ENCODE measurements at places on chromosomes 16 and 17. TPM values are rescaled to one million over a fixed set of nuclear protein-coding genes. Genes with fewer than 3 reads are reported as not detected.

DNA sequence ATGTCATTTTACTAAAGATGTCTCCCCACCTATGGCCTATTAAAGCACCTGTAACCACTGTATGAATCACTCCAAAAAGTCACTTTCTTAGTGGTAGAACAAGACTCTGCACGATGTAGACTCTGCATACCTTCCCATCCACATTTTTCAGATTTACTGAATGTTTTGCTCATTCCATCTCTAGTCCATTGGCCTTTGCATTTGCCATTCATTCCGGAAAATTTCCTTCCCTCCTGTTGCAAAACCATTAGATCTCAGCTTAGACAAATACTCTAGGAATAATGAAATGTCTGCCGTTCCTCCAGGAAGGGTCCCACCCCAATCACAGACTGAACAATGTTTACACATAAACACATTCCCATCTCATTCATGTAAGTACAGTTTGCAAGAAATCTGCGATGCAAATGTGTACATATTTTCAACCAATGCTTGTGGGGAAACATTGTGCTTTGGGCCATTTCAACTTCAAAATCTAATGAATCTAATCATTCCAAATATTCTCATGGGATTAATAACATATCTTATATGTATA lies 146.3 kb upstream of the XYLT1 start:
- no peak for DNase-seq

GRCh38 chr16:57920215-57920879 lies 50.6 kb downstream of the CNGB1 start:
- no peak for DNase-seq

DNA sequence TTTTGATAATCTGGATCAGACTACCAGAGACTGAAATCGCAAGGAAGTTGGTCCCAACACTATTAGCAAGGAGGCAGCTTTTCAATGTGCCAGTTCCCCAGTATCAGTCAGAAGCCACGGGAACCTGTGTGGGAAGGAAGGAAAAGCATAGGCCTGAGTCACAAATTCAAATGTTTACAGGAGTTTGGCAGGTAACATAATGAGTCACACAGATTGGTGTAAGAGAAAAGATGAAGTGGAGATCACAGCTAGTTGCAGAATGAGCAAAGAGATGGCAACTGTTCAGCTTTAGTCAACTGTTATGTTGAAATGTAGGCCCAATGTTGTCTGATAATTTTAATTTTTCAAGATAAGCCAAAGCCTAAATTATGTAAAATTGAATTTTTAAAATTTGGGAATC lies 28.1 kb upstream of the ITGA2B start:
- no peak for DNase-seq

GRCh38 chr17:4314618-4315017 lies 50.8 kb upstream of the ANKFY1 start:
- no peak for DNase-seq

DNA sequence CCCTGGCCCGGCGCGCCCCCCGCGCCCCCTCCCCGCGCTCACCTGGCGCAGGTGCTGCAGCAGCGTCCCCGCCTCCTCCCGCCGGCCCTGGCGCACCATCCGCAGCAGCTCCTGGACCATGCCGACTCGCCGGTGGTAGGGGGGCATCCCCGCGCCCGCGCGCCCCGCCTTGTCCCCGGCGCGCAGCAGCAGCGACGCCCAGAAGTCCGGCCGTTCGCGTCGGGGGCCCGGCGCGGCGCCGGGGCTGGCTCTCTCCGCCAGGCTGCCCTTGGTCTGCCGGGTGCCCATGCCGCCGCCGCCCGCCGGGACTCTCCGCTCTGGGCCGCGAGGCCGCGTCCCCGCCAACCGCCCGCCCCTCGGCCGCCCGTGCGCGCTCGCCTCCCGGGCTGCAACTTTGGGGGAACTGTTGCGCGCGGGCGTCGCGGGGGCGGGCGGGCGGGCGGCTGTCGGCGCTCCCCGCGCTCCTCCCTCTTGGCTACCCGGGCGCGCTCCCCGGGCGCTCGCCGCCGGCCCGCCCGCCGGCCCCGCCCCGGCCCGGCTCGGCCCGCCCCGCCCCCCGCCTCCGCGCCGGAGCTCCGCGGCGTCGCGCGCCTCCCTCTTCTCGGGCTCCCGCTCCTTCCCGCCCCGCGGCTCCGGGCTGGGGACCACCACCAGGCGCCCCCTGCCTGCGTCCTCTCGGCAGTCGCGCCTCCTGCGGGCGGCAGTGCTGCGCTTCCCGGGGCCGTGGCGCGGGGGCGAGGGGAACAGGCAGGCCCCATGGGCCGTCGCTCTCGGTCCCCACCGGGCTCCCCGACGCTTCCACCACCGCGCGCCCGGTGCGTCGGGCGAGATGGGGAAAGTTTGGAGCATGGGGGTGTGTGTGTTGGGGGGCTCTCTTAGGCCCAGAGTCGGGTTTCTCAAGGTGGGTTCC lies at the start of gene LRRC75A:
Gene LRRC75A (minus strand): TSS at position 491 of the 910 bp plus-strand sequence. CDS start 203 bp downstream, at position 288.
- DNase-seq: peak; percentile 49

DNA sequence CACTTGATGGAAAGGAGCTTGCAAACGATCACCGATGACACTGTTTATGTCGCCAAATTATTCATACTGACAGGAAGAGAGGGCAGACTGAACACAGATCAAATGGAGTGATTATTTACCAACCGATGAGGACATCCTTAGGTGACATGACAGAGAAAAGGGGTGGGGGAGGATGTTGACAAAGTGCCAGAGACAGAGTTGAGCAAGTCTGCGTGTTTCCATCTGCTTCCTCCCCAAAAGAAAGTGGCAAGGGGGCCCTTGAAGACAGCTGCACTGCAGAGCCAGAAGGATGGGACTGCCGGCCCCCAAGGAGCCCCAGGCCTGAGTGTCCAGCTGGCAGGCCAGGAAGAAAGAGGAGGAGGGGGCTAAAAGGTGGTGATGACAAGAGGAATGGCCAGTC lies 191.0 kb upstream of the RPL38 start:
- no peak for DNase-seq

- peak; percentile 28 for DNase-seq
Observed at GRCh38 chr16:71499775-71500364, 10.7 kb upstream of the ZNF19 start.

DNA sequence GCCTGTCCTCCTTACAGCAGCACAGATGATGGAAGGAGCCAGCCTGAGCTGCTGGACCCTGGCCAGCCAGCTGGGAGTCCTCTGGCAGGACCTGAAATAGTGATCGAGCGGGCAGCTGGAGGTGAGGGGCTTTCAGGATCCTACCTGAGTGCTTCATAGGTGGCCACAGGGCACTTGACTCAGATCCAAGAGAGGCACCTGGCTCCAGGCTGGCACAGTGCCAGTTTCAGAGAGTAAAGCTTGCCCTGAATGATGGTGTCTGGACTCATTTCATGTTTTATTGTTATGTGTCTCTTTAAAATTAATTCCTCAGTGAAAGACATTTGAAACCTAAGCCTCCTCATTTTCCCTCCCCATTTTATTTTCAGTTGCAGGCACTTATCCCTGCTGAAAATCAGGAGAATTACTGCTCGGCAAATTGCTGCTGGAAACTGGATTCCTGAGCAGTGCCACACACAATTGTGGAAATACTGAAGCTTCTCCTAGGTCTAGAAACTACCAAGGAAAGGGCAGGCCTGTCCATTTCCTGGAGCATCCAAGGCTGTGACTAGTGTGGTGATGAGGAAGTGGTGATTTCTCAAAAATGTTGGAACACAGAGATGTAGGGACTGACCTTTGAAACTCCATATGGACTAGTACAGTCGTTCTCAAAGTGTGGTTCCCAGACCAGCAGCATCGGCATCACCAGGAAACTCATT lies 16.1 kb upstream of the ADAMTS18 start:
- no peak for DNase-seq

- DNase-seq: no peak
Observed at GRCh38 chr17:2155573-2155972, 100.7 kb downstream of the HIC1 start.

Gene HIRIP3
- 16.6 TPM for total RNA-seq

GRCh38 chr17:38572669-38573365 lies 32.9 kb downstream of the SRCIN1 start:
- DNase-seq: no peak

Gene SOX15
- total RNA-seq: 0.93 TPM

DNA sequence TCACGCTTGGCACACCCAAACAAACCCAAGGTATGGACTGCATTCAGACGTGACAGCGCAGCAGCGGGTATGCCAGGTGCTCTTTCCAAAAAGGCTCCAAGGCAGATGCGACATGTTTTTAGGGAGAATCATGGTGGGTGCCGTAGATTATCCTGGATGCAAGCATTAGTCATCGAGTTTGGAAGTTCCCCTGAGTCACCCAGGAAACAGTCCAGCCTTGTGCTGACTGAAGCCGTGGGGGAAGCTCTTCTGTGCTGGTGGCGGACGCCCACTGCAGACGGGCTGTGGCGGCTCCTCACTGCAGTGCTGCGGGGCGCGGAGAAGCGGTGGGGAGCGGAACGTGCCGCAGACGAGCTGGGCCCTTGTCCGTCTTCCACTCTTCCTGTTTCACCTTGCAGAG lies 13.9 kb downstream of the JPT2 start:
- no peak for DNase-seq

DNA sequence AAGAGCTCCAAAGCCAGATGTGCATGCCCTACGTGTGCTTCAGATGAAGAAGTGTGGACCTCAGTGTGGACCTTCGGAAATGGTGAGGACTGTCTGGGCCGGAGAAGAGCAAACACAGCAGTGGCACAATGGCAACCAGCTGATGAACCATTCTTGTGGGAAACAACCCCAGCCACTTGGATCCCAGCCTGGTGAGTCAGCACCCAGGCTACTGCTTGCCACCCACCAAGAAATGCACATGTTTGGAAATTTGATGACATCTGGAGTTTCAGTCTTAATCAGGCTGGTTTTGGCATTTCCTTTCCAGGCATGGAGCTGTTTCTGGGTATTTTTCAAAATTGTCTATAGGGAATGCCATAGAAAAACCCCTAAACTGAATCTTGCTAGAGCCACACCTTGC lies 42.7 kb downstream of the DYNLRB2 start:
- no peak for DNase-seq

DNA sequence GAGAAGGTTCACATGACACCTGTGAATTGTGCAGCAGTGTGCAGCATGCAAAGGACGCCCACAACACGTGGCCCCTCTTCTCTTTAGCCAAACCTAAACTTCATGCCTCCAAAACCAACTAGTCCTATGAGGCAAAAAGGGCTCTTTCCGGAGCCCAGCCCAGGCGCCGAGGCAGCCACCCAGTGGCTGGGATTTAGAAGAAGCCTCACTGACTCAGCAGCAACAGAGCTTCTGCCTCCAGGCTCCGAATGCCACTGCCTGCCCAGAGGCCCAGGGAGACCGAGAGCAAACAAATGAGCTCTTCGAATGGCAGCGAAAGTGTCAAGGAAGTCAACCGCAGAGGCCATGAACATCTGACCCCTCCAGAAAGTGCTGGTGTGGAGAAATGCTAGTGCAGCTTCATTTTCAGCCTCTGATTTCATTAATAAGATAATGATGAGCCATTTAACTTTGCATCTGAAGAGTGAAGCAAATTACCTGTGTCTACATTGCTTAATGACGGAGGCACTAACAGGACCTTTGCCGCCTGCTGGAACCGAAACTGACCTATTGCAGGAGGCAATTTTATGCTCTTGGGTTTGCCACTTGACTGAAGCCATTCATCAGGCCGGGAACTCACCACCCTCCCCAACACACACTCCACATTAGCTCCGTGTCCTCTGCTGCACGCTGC lies 157.7 kb upstream of the RPL38 start:
- DNase-seq: no peak

GRCh38 chr16:29745121-29745852 lies 503 bp downstream of the C16orf54 start:
- peak; percentile 70 for DNase-seq

GRCh38 chr17:44257815-44258760 lies 9.8 kb downstream of the SLC4A1 start:
- DNase-seq: no peak

DNA sequence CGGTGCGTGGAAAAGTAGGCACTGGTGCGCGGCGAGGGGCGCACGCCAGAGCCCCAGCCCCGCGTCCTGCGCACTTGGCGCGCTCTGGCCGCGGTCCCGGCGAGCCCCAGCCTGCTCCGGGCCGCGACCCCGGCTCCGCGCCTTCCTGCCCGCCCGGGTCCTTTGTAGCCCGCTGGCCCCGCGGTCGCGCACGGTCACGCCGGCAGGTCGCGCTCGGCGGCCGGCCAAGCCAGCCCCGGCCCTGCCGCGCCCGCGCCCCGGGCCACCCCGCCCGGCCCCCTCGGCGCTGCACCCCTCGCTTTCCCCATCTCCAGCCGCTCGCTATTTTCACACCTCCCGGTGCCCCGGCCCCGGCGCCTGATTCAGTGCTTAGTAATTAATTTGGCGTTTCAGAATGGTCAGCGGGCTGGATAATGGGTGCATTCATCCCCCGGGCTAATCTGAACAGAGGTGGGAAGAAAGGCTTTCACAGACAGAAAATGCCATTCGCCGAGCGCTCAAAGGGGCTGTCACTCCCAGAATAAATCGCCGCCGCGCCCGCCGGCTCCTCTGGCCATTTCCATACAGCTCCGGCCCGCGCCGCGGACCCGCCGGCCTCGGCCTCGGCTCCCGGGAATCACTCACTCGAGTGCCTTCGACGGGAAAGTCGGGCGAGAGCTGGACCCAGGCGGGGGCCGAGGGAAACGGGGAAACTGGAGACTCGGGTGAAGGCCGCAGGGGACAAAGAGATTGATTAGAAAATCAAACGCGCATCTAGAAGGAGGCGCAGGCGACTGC lies 17.8 kb upstream of the NTN1 start:
- no peak for DNase-seq

DNA sequence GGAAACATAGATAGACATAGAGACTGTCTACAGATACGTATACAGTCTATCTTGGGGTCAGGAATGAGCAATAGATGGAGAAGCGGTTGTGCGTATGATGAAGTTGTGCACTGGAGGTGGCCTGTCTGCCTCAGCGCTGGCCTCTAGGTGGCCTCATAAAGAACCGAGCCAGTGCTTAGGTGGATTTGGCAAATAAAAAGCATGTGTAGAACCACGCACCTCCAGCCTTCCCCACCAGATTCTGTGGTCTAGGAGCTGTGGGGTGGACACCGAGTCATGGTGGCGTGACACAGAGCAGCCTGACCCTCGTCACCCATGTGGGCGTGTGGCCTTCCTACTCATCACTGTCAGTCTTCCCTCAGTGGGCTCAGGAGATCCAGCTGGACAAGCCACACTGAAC lies 34.0 kb downstream of the PGS1 start:
- DNase-seq: no peak

Gene OR3A3
- not detected for total RNA-seq

Data from naive thymus-derived CD8-positive, alpha-beta T cell (primary cell).